ENCODE measurements at places on chromosomes 2 and 18.
A peak's percentile ranks its signal among the peaks of the same experiment; 100 is the strongest.

DNA sequence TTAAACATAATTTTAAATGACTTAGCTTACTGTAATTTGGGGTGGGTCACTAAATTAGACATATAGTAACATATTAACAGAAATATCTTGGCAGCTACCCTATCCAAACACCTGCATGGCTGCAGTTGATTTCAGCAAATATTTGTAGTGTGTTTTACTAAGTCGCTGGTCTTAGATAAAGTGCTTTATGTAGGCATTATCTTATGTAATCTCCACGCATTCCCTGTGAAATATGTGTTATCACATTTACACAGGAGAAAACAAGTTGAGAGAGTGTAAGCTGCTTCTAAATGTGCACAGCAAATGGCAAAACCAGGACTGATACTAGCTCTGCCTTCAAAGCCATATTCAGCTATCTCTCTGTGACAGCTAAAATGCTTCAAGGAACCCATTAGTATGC, 72.0 kb downstream of the NYAP2 start:
- DNase-seq = no peak

GRCh38 chr2:44579115-44579836, 217.5 kb downstream of the CAMKMT start:
- no peak for DNase-seq

GRCh38 chr2:178756343-178756742, 50.9 kb downstream of the TTN start:
- DNase-seq = no peak

GRCh38 chr2:88195246-88195645, 25.1 kb downstream of the THNSL2 start:
- no peak for DNase-seq

- DNase-seq = no peak
Observed at GRCh38 chr18:71001597-71001996, 712.8 kb downstream of the SOCS6 start.

DNA sequence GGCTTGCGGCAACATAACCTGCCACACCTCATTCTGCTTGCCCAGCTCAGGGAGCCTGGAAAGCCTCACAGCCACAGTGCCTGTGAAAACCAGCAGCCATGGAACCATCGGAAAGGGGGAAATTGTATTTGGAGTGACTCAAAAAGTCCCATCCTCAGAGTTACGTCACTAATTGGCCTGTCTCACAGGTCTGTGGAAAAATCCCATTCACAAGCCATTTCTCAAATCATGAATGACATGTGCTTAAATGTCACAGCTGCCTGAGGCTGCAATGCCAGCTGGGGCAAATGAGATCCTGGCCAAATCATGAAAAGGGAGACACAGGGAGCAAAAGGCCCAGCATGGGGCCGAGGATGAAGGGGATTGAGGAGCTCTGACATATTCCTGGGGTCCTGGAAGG, 486.9 kb upstream of the RAB6C start:
- DNase-seq = no peak

GRCh38 chr2:237438080-237438940, 24.3 kb upstream of the COL6A3 start:
- no peak for DNase-seq

DNA sequence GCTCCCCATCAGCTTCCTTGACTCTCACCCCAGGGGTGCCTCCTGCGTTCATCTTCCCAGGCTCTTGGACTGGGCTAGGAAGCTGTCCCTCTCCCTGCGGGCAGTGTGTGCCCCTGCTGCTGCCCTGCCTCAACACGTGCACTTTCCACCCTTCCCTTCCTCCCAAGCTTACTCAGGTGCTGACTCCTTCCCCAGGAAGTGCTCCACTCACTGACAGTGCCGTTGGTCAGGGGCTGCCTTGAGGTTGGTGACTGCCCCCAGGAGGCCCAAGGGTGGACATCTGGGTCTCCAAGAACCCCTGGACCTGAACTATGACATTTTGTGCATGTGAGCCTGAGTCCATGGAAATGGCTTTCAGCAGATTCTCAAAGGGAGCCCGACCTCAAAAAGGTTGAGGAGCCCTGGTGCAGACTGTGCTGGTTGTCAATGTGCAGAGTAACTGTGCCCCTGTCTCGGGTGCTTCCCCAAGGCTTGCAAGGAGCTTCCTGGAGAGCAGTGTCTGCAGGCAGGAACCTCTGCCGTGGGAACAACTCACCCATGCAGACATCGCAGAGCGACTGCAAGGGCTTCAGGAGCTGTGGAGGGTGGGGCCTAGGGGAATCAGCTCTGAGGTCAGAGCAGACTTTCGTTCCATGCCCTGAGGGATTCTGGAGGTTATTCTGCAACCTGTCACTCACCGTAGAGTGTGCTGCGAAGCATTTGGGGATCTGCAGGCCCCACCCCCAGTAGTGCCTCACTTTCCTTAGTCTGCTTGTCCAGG, 116.5 kb upstream of the MCFD2 start:
- no peak for DNase-seq

- DNase-seq = no peak
Observed at GRCh38 chr18:38966841-38967240, 1401.2 kb upstream of the CELF4 start.

- no peak for DNase-seq
Observed at GRCh38 chr18:68721681-68722583, 7.0 kb upstream of the TMX3 start.

DNA sequence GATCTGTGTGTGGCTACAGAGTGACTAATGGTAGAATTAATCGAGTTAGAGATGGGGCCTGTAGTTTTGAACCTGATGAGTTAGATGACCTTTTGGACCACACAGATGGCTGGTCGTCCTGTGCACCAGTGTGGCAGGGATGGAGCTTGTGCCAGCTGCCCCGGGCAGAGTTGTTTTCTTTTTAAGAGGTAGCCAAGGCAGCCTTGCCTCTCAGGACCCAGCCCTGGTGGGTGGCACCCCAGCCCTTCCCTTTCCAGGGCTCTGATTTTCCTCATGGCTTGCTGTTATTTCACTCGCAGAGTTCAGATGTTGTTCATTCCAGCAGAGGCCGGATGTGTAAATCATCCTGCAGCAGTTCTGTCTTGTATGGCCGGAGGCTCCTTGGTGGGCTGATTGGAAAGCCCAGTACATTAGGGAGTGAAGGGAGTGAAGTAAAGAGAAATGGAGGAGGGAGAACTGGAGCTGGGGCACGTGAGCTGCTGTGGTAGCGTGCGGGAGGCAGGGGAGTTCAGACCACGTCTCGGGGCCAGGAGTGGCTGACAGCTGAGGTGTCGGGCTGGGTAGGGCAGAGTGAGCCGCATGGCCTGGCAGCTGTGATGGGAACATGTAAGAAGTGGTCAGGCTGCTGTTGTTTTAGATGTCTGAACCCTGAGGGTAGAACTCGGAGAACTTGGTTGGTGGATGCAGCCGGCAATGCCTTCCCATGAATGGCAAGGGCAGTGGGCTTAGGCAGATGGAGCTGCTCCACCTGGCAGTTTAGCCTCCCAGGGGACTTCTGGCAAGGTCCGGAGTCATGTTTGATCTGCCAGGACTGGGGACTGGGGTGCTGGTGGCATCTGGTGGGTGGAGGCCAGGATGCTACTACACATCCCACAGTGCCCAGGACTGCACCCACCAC, 28.8 kb downstream of the ASAP2 start:
- DNase-seq = no peak

GRCh38 chr2:174704061-174704460, 60.2 kb downstream of the CHRNA1 start:
- no peak for DNase-seq

GRCh38 chr2:38723173-38723572, 28.0 kb downstream of the SRSF7 start:
- no peak for DNase-seq

DNA sequence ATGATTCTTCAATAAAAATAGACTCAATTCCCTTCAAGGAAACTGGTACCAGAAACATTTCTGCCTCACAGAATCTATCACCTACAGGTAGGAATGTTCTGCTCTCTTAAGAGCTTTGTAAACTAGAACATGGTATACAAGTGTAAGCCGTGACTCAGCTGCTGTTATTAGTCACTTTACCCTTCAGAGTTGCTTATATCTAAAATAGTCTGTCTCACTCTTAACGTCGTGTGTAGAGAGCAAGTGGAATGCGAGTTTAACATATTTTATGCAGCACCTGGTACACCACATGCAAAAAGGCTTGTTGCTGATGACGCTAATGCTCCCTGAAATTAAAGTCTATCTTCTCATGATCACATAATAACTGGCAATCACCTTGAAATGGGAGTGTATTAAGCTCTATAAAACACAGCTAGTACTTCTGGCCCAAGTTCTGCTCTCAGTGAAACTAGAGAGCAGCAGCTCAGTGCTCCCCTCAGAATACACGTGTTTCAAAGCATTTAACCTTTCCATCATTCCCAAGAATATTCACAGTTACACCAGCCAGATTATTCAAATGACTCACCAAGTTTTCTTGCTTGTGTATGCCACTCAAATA, 420.0 kb downstream of the ZEB2 start:
- DNase-seq = no peak

DNA sequence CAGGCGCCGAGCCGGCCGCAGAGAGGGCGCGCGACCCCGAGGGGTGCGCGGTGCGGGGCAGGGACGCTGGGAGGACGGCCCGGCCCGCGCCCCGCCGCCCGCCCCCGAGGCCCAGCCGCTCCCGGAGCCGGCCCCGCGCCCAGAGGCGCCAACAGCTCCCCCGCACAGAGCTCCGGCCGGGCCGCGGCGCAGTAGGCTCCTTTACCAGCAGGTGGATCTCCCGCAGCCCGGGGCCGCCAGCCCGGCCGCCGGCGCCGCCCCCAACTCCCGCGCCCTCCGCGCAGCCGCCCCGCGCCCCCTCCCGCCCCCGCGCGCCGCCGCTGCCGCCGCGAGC, 258 bp downstream of the MGAT4A start:
- DNase-seq = peak; percentile 90

Measured in HuH-7.5 (cell line).